Stimulated activated CD8-positive, alpha-beta memory T cell treated with anti-CD3 and anti-CD28 coated beads, Interleukin-15, amount 100 ng/mL, for 48 hours (primary cell): ENCODE measurements at places on chromosomes 7 and 10.

DNA sequence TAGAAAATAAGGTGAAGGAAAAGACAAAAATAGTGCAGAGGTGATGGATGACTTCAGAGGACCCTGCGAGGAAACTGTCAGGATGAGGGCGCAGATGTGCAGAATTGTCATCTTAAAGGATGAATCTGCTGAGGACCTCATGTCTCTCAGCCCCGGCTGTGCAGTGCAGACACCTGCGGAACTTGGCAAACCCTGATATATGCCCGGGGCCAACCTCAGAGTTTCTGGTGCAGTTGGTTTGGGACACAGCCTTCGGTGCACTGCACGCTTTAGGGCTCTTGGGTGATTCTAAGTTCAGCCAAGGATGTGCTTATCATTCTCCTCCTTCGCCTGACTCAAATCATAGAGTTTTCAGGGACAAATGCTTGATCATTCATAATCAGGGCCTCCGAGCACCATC, 310.1 kb downstream of the TCERG1L start:
- no peak for DNase-seq

DNA sequence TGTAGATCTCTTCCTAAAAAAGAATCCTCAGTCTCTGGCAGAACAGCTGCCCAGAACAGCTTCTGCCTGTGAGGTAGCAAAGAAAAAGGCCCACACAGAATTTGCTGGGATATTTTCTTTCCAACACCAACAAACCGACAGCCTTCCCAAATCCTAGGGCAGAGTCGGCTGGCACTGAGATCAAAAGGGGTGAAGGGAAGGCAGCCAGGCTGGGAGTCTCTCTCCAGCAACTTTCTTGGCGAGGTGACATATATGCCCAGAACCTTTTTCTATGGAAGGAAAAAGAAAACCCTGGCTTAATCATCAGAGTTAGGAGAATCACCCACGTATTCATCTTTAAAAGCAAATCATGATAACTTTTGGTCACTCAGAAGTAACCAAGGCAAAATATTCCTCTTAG, 279.6 kb downstream of the DNAJB6 start:
- DNase-seq, result no peak

DNA sequence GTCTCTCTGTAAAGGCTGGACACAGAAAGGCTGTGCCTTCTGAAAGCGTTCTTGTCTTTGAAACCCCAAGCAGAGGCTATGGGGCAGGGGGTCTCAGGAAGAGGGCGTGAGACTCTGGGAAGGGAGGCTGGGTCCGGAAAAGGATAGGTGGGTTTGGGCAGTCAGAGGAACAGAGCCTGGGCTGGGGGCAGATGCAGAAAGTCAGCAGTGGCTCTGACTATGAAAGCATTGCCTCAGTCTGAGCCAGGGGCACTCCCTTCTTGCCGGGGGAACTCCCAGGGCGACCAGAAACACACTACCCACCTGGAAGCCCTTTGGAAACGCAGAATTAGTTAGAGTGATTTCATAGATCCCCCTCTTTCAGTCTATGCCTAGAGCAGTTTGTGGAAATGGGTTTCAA, 72.0 kb downstream of the VWA2 start:
- DNase-seq, result no peak

DNA sequence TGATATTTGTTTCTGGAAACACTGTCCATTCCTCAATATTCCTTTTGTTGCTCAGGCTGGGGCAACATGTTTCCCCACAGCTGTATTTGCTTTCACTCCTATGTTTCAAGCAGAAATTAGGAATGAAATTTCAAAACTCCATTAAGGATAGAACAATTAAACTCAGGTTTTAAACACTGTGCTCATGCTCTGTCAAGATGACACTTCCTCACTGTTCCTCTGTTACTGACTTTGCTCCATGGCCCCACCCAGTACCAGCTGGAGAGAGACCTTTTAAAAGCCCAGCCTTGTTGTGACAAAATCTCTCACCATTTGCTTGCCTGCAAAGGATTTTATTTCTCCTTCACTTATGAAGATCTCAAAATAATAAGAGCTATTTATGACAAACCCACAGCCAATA, 197.4 kb downstream of the ELMO1 start:
- DNase-seq, result no peak

DNA sequence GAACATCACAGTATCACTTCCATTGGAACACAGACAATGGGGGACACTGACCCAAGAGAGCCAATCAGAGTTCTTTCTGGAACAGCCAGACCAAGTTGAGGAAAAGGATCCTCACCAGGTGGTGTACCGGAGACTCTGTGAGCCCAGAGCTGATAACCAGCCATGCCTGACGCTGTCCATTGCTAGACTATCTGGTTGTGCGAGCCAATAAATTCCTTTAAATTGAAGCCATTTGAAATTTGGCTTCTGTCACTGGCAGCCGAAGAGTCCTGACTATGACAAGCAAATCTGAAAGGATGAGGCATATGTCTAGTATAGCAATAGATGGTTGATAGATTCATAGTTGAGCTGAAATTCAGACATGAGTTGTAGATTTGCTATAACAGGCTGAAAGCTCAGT, 3.1 kb upstream of the LHPP start:
- DNase-seq, result no peak

- DNase-seq, result no peak
Observed at GRCh38 chr10:17923728-17924127, 28.0 kb upstream of the SLC39A12 start.

GRCh38 chr7:93146472-93147141, 1.6 kb downstream of the SAMD9L start:
- no peak for DNase-seq

- no peak for DNase-seq
Observed at GRCh38 chr7:1902231-1902855, 232.3 kb downstream of the ELFN1 start.

GRCh38 chr7:125347269-125347668, 417.6 kb upstream of the POT1 start:
- DNase-seq, result no peak

- DNase-seq, result no peak
Observed at GRCh38 chr7:155935005-155935557, 122.8 kb upstream of the SHH start.

GRCh38 chr10:18793951-18794350, 134.7 kb downstream of the ARL5B start:
- no peak for DNase-seq

GRCh38 chr7:155192961-155193640, 104.6 kb upstream of the INSIG1 start:
- DNase-seq, result no peak

DNA sequence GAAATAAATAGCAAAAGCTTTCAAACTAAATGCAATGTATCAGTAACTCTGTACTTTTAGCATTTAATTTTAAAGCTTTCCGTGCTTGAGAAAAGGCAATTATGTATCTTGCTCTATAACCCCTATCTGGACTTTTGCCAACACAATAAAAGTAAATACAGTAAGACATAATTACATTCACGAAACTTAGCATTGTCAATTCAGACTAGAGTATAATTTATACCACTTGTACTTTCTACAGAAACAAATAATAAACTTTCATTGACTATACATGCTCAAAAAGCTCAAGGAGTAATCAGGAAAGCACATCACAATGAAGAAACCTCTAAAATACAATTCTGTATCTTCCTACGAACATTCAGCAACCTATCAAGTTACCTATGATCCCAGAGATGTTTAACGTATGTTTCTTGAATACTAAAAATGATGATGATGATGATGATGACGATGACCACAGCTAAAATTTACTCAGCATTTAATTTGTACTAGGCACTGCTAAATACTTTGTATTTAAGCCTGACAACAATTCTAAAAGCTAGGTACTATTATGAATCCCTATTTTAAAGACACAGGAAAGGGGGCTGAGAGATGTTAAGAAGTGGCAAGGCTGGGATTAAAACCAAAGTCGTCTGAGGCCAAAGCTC, 44.9 kb downstream of the MINDY3 start:
- DNase-seq, result no peak

DNA sequence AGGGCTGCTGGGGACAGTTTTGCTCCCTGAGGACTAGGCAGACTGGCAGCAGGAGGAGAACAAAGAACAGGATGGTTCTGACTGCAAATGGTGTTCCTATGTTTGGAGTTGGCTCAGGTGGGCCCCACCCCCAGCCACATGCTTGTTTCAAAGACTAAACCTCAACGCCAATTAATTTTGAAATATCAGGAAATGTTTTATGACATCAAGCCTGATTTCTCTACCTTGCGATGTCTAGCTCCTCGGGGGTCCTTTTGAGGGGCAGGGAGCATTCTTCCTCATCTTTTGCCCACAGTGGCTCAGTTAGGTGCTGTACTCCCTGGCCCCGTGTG, 4.1 kb upstream of the MYH16 start:
- no peak for DNase-seq

- DNase-seq, result no peak
Observed at GRCh38 chr7:30743371-30744074, 8.4 kb upstream of the INMT start.

DNA sequence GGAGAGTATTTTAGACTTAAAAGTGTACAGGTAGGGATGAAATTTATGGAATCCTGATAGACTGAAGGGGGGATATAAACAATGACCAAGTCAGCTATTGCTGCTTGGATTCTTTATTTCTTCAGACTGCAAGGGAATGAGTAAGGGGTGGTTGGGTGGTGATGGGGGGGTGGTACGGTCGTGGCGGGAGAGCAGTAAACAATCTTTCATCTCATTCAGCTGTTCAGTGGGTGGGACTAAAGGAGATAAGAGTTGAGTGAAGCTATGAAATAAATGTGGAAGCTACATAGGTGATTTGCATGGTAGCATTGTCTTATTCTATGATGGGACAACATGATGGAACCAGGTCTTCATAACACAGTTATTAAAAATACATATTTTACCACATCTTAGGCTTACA, 1.8 kb downstream of the SEPTIN7 start:
- DNase-seq, result no peak

GRCh38 chr10:22754296-22754695, 39.9 kb upstream of the PIP4K2A start:
- no peak for DNase-seq

DNA sequence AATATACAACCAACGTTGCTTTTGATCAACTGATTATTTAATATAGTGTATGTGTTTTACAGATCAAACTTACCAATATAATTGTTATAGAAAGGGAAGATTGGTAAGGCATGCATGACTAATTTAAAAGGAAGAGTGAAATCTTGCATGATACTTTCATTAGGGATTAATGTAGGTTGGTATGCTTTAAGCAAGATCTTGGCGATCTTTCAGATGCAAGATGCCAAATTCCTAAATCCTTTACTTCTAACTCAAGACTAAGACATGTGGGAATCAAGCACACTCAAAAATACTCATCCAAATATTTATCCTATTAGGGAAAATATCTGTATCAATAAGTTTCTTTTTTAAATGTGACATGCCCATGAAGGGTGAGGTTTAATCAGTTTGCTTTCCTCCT, 321.4 kb upstream of the MEOX2 start:
- no peak for DNase-seq

DNA sequence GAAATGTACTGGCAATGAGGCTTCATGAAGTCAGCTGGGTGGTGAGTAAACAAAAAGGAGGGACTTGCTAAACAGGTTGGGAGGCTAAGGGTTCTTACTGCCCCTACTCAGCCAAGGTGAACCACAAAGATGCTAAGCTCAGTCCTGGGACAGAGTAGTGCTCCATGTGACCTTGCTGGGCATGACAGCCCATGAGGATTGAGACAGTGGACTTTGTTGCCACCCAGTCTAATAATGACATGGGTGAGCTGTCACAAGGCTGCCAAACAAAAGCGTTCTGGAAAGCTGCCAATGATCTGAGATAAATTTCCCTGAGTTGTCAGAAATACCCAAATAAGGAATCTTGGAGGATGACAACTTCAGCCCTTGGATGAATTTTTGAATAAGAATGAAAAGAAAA, 75.2 kb downstream of the CLEC2L start:
- DNase-seq, result no peak

GRCh38 chr10:10605551-10606081, 412.1 kb upstream of the CELF2 start:
- DNase-seq, result no peak

GRCh38 chr10:110074298-110074697, 66.5 kb downstream of the ADD3 start:
- DNase-seq, result no peak

DNA sequence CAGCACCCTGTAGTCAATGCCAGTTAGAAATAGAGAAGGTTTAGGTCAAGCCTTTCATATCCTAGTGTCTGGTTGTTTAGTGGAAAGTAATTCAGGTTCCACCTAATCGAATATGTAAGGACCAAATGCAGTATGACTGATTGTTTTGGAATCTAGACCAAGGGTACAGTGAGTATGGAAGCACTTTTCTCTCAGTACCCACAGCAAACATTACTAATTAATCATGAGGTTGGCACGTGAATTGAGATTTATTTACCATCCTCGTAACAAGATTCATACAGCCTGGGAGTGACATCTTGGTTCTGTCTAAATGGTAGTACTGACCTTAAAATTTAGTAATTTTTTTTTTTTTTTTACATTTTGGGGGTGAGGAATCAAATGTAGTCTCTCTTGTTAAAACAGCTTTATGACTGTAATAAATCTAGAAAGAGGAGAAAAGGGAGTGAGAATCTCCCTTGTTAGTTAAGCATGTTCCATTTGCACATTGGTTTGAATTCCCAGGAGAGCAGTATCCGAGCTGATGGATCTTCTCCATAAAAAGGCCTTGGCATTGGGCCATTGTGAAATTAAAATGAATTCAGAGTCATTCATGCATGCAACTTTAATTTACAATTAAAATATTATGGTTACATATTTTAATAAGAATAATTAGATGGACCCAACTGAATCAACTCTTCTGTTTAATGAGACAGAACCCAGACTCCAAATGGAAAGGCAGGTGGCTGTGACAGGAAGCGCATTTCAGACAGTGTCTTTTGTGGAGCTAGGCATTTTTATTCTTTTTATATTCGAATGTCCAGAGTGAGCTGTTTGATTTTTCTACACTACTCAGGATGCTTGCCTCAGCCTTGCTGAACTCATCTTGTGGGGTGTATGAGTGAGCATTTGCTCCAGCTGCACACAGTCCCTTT, 57.6 kb downstream of the SNX10 start:
- DNase-seq, result no peak

- no peak for DNase-seq
Observed at GRCh38 chr10:93445097-93445960, 36.8 kb downstream of the MYOF start.

- no peak for DNase-seq
Observed at GRCh38 chr10:122078326-122078725, 89.4 kb downstream of the TACC2 start.

GRCh38 chr10:91601212-91601611, 31.7 kb downstream of the PPP1R3C start:
- DNase-seq, result no peak

- no peak for DNase-seq
Observed at GRCh38 chr10:7817984-7818294, 366 bp upstream of the TAF3 start.

DNA sequence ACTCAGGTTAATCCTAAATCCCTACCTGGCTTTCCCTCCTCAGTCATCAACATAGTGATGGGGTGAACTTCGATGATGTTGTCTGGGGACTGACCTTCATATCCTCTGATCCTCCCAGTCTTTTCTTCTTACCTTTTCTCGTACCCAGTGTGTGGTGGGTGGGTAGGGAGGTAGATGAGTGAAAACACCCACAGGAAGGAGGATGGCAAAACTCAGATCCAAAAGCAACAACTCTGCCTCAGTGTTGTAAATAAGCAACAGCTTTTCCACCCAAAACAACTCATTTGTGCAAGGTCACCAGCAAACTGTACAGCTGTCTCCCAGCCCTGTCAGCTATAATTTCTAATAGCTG, 38.6 kb downstream of the VOPP1 start:
- DNase-seq, result no peak
